CD4-positive, alpha-beta T cell treated with Interleukin-6 at 100 ng/mL for 8 hours (primary cell): ENCODE measurements at places on chromosomes 12 and 14.

DNA sequence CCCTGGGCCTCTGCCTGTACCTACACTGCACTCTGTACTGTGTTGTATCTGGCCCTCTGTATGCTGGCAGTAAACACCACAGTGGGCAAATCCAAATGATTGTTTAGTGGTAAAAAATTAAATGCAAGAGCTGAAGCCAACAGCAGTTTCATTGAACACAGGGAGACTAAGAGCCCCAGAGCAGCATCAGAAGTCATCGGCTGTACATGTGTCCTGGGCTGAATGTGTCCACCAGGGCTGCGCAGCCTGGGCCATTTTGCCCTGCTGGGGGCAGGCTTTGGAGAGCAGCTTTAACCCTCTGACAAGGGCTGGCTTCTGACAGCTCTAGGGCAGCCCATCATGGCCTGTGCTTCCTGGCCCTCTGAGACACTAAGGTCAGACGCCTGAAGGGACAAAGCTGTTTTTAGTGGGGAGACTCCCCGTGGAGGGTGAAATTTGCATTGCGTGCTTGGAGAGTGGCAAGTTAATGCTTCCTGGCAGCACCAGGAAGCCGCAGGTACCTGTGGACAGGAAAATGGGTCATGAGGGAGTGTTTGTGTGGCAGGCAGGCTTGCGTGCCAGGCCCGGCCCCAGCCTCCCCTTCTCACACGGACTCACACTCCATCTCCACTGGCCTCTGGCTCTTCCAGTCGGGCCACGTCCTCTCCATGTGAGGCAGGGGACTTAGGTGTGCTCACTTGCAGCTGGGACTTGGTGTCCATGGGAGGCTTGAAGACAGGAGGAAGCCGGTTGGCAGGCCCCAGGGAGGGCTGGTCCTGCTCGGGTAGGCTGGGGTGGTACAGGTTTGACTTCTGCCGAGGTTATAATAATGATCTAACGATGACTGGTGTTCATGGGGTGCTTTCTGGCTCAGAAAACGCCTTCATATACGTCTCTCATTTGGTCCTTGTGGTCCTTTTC is 150.1 kb downstream of the TSPAN9 start:
- DNase-seq = no peak

GRCh38 chr14:22613736-22614239 is 15.7 kb downstream of the ABHD4 start:
- no peak for DNase-seq

GRCh38 chr12:129607301-129607700 is 296.5 kb downstream of the TMEM132D start:
- no peak for DNase-seq

GRCh38 chr14:30957813-30958370 is 67.6 kb upstream of the AP4S1 start:
- no peak for DNase-seq

DNA sequence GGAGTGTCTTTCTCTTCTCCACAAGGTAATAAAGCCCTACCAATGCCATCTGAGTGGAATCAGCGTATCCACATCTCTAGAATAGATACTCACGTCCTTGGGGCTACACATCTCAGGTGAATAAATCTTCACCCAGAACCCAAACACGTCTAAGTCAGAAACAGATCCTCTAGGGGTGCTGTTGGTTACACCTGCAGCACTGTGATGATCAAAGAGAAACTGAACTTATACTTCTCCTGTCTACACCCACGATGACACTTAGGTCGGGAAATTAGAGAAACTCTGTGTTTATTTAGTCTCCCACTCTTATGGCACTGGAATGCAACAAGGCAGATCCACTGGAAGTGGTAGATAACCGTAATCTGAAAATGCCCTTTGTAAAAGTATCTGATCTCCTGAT is 46.2 kb downstream of the WIF1 start:
- no peak for DNase-seq

- no peak for DNase-seq
Measured at GRCh38 chr12:29534935-29535334, 37.4 kb upstream of the OVCH1 start.

DNA sequence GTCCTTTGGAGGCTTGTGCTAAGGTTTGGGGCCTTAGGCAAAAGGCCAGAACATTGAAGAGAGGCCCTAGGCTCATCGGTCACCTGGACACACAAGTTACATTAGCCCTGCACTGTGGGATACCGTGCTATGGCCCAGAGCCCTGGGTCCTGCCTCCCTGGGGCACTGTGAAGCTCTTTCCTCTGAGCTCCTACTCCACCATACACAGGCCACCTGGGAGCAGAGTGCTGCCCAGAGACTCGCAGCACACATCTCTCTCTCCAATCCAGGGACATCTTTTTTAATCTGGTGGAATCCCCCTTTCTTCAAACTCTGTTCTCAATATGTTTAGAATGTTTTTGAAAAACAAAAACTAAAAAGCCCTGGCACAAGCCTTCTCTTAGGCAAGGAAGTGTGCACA is 314.2 kb upstream of the RGS6 start:
- no peak for DNase-seq

GRCh38 chr14:27243365-27243764 is 645.5 kb upstream of the NOVA1 start:
- no peak for DNase-seq

DNA sequence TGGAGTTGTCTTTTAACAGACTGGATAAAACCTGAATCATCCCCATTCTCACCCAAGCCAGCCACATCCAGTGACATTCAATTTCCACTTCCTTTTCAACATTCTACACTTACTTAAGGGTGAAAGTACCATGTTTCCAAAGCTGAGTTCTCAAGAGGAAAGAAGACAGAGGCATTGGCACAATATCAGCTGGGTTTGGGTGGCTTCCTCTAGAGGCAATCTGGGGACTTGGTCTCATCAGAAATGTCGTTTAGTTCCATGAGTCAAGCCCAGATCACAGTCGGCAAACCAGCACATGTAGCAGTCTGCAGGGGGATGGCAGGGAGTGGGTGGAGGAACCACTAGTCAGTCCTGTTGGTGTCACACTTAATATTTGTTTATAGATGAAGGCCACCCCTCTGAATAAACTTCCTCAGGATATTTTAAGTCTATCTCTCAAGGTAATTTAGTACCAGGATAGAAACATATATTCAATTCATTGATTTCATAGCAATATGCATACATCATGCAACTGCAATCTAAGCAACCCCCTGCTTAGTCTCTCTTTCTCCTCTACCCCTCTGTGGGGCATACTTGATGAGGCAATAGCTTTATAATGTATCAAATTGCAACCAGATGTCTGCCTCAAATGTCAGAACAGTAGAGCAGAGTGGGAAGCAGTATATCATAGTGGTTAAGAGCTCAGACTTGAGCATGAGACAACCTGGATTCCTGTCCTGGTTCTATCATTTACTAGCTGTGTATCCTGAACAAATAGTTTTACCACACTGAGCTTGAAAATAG is 3.0 kb downstream of the SRRM4 start:
- no peak for DNase-seq

GRCh38 chr12:80230068-80230467 is 130.7 kb downstream of the OTOGL start:
- no peak for DNase-seq

DNA sequence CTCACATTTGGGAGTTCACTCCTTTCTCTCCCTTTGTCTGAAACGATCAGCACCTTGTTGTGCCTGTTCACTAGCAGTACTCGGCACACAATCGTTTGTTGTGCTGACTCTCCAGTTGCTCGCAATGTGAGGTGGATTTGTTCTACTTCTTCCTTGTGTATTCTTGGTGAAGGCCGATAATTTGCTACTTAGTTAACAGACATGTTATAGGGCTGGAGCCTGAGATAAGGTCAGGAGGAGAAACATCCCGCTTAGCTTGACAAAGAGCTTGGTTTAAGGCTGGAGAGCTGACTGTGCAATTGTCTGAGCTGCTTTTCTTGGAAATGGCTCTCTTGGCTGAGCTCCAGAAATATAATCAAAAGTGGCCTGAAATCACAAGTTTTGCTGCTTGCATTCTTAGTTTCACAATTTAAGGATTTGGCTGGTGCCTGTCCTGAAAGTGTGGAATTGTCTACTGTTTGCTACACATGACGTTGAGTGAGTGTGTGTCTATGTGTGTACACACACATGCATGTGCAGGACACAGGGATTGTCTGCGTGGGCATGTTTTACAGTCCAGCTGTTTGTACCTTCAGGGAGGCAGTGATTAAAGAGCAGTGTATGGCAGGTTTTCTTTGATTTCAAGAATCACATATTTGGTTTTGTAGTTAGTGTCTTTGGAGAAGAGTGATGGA is 77.7 kb downstream of the ARF6 start:
- DNase-seq = no peak

DNA sequence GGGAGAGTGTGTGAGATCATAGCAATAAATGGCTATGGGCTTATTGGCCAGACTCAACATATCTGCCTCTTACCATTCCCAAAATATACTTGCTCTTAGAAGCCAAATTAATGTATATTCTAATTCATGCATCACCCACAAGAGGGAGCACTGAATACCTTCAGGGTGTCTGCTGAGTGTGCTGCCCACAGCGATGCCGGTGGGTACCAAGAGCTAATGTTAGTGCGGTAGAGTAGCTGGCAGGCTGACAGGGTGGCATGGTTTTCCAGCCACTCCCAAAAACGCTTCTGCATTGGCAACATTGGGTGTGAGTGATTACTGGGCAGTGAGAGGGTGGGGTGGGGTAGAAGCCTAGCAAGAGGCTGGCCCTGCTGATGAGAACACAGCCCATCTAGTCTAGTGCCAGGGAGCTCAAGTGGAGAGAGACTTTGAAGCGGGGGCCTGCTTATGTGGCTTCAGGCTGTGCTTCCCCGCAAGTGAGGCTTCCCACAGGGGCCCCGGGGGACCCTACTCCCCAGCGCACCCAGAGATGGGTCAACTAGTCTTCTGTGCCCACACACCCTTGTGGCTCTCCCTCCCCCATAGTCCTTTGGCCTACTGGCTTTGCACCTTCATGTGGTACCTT is 9.2 kb upstream of the PLEKHD1 start:
- DNase-seq = no peak

GRCh38 chr12:130872179-130873096 is 572 bp downstream of the RAN start:
- peak; percentile 19 for DNase-seq

GRCh38 chr12:54853933-54854538 is at the start of gene MUCL1:
TSS of gene MUCL1 (plus strand) at chr12:54854516. CDS start at chr12:54854583, 67 bp downstream.
- peak; percentile 79 for DNase-seq
